ENCODE measurements at places on chromosomes 11 and 22.

GRCh38 chr11:34653031-34653430, 32.1 kb downstream of the EHF start:
- DNase-seq = no peak

GRCh38 chr11:18312663-18313420, 9.1 kb downstream of the HPS5 start:
- no peak for DNase-seq

DNA sequence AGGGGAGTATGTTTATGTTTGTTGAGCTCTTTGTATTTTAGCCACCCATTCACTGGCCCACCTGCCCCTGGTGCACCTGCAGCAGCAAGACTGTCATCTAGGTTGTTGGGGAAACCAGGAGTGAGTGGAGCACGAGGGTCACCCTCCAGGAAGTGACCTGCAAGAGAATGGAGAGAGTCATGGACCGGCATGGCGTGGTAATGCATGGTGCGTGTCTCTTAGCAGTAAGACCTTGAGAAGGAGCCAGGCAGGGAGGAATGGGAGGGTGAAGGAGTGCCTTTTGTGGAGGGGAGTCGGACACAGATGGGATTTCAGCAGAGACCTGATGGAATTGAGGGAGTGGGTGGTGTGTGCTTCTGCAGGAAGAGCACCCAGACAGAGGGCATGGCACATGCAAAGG, 37.9 kb downstream of the KCNQ1 start:
- DNase-seq = no peak

DNA sequence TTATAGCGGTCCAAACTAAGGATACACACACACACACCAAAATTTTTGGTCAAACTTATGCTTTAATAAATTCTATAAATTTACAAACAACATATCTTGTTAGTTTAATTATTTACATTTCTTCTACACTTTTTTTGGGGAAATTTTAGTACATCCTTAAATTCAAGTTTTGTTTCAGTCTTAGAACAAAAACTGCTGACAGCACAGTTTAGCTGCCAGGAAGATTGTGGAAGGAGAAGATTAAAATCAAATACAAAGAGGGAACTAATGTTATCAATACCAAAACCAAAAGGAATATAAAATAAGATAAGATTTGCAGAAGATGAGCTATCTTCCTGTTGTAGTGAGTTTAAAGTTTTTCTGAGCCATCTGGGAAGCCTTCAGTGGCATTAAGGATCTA, 368.8 kb downstream of the AASDHPPT start:
- DNase-seq = no peak
